ENCODE measurements at places on chromosomes 5 and 9.

DNA sequence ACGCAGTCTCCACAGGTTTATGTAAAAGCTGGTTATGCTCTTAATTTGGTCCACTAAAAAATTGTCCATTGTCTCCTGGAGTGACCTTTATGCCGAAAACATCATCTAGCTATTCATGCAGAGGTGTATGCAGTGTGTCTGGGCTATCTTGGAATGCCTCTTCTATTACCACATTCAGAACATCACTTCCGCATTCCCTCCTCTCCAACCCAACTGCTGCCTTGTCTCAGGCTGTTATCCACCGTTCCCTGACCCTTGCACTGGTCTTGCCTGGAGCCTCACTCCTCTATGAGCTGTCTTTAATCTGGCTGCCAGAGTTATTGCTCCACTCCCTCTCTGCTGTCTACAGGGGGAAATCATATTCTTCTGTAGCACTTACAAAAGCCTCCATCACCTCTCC is 214.1 kb upstream of the ANKRD55 start:
- no peak for DNase-seq

DNA sequence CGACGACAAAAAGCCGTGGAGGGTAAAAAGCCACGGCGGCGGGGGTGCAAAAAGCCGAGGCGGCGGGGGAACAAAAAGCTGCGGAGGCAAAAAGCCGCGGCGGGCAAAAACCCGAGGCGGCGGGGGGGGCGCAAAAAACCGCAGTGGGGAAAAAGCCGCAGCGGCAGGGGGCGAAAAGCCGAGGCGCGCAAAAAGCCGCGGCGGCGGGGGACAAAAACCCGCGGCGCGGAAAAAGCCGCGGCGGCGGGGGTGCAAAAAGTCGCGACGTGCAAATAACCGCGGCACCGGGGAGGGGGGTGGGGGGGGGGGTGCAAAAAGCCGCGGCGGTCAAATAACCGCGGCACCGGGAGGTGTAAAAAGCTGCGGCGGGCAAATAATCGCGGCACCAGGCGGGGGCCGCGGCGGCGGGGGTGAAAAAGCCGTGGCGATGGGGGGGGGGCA is 511.5 kb downstream of the FOXD4L5 start:
- peak; percentile 3 for DNase-seq

DNA sequence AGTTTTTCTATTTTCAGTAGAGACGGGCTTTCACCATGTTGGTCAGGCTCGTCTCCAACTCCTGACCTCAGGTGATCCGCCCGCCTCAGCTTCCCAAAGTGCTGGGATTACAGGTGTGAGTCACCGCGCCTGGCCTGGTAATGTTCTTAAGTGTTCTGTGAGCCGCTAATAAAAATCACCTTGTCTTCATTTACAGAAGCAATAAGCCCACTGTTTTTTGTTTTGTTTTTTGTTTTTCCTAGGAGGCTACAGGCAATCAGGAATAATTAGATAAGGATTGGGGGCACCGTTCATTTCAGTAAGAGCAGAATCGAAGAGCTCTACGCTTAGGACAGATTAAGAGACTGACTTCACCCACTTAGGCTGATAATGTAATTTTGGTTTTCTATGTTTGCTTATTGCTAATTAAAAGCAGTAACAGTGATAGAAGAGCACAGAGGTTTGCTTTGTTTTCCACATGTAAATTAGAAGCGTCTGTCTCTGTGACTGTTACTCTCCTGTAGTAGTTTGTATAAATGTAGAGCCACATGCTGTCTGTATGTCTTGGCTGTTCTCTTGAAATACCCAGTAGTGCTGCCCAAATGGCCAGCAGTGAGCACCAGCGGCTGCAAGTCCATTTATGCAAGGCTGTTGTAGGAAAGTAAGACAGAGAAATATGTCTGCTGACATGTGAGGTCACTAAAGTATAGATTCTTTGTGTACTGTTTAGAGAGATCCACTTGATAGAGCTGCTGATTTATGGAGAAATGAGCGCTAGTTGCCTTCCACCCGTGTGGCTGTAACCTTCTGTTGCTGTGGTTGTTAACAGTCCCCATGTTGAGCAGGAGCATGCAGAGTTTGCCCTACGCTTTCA is 30.5 kb downstream of the TRIO start:
- no peak for DNase-seq

GRCh38 chr9:114231273-114231672 is 75.9 kb downstream of the COL27A1 start:
- no peak for DNase-seq

DNA sequence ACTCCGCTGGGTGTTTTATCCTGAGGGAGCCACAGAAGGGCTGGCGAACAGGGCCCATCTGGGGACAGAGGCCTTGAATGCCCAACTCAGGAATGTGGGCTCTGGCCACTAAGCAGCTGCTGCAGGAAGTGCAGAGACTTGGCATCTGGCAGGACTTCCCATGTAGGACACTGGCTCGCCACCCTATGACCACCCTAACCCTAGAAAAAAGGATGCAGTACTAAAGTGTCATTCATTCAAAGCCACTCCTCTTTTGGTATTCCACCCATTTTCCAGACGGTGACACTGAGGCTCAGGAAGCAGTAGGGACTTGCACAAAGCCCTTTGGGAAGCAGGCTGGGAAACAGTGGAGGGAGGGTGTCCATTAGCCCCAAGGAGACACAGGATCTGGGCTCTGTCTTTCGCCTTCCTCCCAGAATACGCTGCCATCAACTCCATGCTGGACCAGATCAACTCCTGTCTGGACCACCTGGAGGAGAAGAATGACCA is 3.0 kb downstream of the BBLN start:
- DNase-seq: no peak

GRCh38 chr5:134437340-134437846 is 25.7 kb upstream of the CDKN2AIPNL start:
- no peak for DNase-seq

DNA sequence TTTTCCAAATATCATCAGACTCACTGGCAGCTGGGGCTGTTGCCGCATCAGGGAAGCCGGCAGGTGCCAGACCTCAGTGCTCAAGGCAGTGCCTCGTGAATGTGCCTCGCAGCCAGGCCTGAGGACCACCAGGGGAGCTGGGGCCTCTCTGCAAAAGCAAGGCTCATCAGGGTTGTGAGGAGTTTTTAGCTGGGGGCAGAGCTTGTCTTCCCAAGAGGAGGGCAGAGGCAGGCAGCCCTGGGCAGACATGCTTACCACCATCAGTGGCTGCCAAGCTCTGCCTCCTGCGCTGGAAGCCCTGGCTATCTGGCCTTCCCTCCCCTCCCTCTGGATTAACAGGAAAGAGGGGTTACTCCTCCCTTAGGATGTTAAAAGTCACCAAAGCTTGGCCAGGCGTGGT is 8.8 kb upstream of the TBC1D9B start:
- no peak for DNase-seq

GRCh38 chr9:113417370-113417769 is 6.8 kb downstream of the C9orf43 start:
- no peak for DNase-seq

- DNase-seq: no peak
Observed at GRCh38 chr5:151264113-151264512, 11.1 kb downstream of the GM2A start.

DNA sequence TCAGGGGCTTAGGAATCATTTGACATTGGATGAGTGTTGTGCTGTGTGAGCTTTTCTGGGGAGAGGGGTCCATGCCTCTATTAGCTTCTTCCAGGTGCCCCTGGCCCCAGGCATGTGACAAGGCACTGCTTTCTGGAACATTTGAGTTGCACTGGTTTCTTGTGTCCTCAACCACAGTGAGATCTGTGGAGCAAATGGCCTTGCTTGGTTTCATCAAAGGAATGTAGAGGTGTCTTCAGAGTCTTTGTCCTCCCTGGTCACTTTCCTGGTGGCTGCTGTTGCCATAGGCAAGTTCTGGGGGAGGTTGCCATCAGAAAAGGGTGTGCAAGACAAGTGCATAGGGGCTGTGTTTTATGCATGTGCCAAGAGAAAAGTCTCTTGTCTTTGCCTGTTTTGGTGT is 157.5 kb downstream of the MACROH2A1 start:
- no peak for DNase-seq

- no peak for DNase-seq
Observed at GRCh38 chr9:111298731-111299598, 31.1 kb downstream of the OR2K2 start.

DNA sequence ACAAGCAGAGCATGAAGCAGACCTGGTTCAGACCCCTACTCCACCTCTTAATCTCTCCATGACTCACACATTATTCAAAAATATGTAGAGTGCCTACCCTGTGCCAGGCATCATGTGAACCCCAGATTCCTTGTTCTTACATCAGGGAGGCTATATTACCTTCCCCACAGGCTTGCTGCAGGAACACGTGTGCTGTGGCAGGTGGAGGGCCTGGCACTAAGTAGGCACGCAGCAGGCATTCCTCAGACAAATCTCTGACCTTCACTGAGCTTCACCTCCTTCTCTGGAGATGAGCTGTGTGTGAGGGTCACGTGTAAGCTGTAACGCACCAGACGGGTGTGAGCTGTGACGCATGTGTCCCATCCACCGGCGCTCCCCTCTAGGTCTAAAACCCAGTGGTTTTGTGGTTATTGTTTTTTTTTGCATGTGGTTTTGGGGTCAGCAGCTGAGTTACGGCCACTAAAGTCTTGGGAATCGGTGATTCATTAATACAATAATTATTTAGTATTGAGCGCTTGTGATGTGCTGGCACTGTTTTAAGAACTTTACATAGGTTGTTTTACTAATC is 30.3 kb downstream of the ANGPTL2 start:
- no peak for DNase-seq

GRCh38 chr5:123545506-123545905 is 33.5 kb downstream of the CSNK1G3 start:
- DNase-seq: peak; percentile 15

DNA sequence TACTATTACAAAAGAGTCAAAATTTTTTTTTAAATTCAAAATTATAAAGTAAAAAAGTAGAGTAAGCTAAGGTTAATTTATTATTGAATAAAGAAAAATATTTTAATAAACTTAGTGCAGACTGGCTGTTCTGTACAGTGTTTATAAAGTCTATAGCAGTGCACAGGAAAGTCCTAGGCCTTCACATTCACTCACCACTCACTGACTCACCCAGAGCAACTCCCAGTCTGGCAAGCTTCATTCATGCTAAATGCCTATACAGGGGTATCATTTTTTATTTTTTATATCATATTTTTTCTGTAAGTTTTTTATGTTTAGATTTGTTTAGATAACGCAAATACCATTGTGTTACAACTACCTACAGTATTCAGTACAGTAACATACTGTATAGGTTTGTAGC is 700.7 kb upstream of the GRAMD2B start:
- no peak for DNase-seq

All from effector memory CD8-positive, alpha-beta T cell (primary cell).